ENCODE measurements at places on chromosomes 3 and 15. TPM values are rescaled to one million over a fixed set of nuclear protein-coding genes. Genes with fewer than 3 reads are reported as not detected.

GRCh38 chr15:49060710-49061495, 14.7 kb upstream of the SECISBP2L start:
- DNase-seq = no peak

DNA sequence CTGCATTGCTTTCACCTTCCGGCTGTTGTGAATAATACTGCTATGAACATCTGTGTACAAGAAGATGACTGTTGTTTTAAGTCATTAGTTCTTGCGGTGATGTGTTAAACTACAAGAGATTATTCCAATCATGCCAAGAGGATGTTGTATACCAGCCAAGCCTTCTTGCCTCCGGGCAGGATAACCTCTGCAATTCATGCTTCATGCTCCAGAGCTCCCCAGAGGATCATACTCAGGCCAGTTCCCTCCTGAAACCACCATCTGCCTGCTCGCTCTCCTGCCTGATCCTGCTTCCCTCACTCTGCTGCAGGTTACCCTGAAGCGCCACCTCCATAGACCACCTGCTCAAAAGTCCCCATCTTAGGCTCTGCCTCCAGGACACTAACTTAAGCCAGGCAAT, 187.1 kb upstream of the PROK2 start:
- DNase-seq = no peak

DNA sequence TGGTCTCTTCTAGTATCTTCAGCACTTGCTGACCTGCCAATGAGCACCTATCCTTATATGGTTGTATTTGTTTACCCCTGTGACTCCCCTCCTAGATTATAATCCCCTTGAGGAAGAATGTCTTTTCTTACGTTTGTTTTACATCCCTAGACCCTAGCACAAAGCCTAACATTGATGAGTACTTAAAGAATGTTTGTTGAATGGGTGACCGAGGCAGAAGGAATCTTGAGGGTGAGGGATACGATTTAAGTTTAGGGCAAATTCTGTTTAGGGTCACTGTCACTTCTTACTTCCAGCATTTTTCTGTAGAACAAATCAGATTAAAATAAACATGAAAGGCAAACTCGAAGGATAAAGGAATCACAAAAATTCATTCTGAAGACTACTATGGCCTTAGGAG, 80.9 kb upstream of the FAM98B start:
- DNase-seq = no peak

DNA sequence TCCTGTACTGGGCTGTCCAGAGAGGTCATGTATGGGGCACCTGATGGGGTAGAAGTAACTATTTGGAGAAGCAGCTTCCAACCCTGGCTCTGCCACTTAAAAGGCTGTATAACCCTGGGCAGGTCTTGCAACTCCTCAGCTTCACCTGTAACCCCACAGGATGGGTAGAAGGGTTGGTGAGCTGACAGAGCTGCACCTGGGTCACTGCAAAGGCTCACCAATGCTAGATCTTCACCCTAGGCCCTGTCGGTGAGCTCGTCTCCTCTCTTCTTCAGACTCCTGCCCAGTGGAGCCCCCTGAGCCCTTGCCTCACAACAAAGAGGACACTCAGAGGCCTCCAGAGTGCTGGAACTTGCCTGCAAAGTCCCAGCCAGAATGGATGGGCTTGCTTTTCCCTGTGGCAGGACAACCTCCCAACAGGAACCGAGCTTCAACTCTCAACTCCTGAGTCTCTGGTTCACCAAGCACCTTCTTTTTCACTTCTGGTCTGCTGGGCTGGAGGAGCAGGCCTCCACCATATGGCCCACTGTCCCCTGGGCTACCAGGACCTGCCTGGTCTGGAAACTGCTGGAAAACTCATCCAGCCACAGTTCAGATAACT, 45.9 kb downstream of the XXYLT1 start:
- DNase-seq = no peak

GRCh38 chr3:41338276-41338675, 139.0 kb downstream of the CTNNB1 start:
- DNase-seq = no peak

- DNase-seq = no peak
Observed at GRCh38 chr15:51874751-51875644, 45.5 kb downstream of the TMOD3 start.

DNA sequence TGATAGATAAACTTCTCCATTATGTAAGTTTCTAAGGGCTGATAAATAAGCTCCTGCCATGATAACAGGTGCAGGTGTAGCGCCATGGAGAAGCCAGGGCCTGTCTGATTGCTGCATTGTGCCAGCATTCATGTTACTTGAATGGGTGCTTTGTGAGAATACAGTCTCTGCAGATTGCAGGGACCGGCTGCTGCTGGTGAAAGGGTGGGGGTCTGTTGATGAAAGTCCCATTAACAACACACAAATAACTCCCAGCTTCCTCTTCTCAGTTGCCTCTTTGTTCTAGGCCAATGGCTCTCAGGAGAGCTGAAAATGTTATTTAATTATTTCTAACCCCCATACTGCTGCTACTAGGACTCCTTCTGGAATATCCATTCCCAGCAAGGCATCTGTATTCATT, 77.2 kb downstream of the RTP4 start:
- DNase-seq = no peak

GRCh38 chr15:64501396-64501715, 41.0 kb downstream of the ZNF609 start:
- no peak for DNase-seq

DNA sequence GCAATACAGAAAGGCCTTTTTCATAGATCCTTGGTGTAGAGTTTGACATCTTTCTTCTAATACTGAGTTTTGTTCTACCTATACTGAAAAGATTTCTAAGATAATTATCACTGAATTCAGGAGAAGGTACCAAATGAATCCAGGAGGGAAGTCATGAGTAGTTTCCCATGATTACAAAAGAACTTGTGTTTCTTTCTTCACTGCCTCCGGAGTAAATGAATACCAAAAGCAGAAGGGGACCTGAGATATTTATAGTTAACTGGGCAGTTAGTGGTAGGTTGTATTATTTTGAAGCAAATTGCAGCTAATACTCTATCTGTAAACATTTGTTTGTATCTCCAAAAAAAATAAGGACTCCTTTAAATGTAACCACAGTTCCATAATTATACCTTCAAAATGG, 175.4 kb downstream of the SUCNR1 start:
- no peak for DNase-seq

DNA sequence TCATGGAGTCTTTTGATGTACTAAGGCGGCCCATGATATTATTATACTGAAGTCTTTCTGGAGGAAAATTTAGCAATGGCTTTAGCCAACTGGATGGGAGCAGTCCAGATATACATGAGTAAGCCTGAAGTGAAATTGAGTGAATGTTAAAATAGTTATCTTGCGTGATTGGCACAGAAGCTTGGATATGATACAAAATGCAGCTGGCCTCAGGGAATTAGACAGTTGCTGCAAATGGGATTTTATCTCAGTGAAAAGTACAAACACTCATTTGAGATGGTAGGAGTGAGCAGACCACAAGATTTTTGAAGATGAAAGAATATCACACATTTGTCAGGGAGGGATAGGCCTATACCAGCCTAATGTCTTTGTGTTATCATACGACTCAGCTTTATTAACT, 8.9 kb downstream of the LMOD3 start:
- no peak for DNase-seq

GRCh38 chr3:193589616-193590015, 3.4 kb upstream of the OPA1 start:
- no peak for DNase-seq

DNA sequence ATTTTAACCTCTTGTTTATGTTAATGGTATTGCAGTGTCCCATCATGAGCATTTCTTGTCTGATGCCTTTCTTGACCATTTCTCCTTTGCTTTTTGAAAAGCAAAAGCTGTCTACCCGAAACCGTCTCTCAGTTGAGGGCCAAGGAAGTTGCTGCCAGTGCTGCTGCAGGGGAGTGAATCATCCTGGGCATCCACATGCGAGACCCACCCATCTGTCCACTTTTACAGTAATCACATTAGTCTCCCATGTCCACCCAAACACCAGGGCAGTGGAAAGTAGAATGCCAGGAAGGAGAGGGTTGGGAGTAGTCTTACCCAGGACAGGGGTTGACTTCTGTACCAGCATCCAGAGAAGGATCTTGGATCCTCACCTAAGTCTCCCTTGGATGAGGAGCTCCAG, 48.6 kb upstream of the TEX264 start:
- DNase-seq = no peak

- DNase-seq = no peak
Observed at GRCh38 chr3:171774521-171774920, 35.8 kb downstream of the PLD1 start.

- DNase-seq = no peak
Observed at GRCh38 chr15:39250460-39251186, 330.3 kb upstream of the THBS1 start.

DNA sequence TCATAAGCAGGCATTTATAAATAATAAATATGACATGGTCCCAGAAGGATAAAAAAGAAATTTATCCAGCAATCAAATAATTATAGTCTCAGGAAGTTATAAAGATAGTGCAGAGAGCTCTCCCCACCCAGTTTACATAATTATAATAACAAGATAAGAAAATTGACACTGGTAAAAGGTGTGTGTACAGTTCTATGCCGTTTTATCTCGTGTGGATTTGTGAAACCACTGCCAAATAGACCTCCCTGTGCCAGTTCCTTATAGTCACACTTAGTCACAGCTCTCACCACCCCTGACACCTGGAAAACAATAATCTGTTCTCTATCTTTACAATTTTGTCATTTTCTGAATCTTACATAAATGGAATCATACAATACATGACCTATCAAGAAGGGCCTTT, 320.1 kb downstream of the KBTBD8 start:
- no peak for DNase-seq

- DNase-seq = no peak
Observed at GRCh38 chr3:57803647-57804081, 47.6 kb downstream of the SLMAP start.

DNA sequence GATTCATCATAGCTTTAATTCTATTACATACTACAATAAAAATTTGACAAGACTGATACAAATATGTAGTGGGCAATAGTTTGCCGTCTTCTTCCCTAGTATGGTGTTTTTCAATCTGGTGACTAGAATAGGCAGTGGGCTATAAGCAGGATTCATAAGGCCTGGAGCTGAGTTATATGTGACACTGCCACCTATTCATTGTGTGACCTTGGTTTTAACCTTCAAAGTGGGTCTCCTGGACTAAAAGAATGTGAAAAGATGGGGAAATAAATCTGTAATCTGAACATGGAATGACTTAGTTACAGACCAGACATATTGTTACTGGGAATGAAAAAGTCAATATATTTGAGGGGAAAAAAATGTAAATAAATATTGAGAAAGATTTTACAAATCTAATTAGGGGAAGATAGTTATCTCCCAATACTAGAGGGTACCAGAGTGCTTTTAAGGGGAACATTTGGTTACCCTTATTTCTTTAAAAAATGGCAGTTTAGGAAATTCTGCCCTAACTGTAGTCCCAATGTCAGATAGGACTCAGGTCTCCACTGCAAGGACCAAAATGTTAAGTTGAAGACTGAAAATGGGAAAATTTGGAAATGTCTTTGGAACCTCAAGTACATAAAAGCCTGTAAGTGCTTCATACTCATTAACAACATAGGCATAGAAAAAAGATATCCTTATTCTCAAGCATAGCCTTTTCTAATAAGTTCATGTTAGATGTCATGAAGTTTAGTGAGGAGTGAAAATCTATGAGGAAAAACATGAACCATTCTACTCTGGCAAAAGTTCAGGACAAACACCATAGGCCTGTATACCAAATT, 10.7 kb upstream of the SETD5 start:
- DNase-seq = no peak

GRCh38 chr15:94671858-94672532, 440.6 kb downstream of the MCTP2 start:
- DNase-seq = no peak

GRCh38 chr15:57625703-57626448, 34.2 kb downstream of the MYZAP start:
- no peak for DNase-seq

DNA sequence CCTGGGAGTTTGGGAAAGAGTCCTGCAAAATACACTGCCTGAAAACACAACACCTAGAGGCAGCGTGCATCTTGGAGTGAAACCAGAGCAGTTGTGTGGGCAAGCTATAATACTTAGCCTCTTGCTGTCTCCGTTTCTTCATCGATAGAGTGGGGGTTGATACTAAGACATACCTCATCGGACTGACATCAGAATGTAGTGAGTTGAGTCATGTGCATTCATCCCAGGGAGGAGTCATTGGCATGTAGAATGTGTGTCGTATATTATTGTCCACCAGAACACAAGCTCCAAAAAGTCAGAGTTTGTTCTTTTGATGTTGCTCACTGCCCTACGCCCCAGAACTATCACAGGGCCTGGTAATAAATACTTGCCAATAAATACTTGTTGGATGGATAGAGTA, 4.3 kb downstream of the SNTN start:
- no peak for DNase-seq

GRCh38 chr3:170056710-170057454, 19.1 kb downstream of the GPR160 start:
- DNase-seq = no peak

GRCh38 chr3:16419640-16420241, 93.8 kb downstream of the RFTN1 start:
- no peak for DNase-seq

GRCh38 chr3:95177096-95177495, 1114.2 kb downstream of the NSUN3 start:
- no peak for DNase-seq

DNA sequence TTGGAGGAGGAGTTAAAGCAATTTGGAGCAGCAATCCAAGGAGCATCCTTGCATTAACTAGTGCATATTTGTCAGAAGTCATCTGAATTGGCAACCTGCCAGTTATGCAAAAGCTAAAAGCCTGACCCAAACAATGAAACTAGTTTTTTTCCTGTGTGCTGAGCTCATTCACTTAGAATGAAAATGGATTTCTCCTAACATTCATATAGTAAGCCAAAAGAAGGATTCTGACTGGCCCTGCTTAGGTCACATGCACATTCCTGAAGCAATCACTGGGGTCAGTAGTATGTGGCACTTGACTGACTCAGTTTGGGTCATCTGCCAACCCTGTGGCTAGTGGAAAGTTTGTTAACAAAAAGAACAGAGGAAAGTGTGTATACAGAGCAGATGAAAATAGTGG, 30.5 kb downstream of the OXSM start:
- no peak for DNase-seq

DNA sequence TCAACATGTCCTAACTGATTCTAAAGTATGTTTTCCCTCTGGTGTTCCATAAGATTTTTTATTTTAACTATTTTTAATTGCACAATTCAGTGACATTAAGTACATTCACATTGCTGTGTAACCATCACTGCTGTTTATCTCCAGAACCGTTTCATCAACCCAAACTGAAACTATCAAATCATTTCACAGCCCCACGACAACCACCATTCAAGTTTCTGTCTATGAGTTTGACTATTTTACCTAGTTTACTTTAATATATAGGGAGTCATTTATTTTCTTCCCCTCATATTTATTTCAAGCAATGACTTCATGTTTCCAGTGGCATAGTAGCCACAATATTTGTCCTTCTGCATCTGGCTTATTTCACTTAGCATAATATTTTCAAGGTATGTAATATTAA, 8.4 kb downstream of the RTP1 start:
- no peak for DNase-seq

GRCh38 chr15:85718271-85718971, 76.3 kb downstream of the KLHL25 start:
- DNase-seq = no peak

Gene WDR93
- not detected for total RNA-seq

Gene TRIP4
- 7.1 TPM for total RNA-seq

Gene SLC28A2
- total RNA-seq = not detected

Gene COL6A5
- total RNA-seq = not detected

Gene ZMYND10
- total RNA-seq = 0.42 TPM

Gene EOMES
- 0.15 TPM for total RNA-seq

Gene PRICKLE2
- total RNA-seq = 3.2 TPM

Gene SERPINI1
- total RNA-seq = 1.9 TPM

Gene CHRNA7
- 0.45 TPM for total RNA-seq

Gene CMTM6
- 5.5 TPM for total RNA-seq

All from psoas muscle (tissue), 8 donors.